ENCODE measurements at places on chromosomes 2 and 18.

DNA sequence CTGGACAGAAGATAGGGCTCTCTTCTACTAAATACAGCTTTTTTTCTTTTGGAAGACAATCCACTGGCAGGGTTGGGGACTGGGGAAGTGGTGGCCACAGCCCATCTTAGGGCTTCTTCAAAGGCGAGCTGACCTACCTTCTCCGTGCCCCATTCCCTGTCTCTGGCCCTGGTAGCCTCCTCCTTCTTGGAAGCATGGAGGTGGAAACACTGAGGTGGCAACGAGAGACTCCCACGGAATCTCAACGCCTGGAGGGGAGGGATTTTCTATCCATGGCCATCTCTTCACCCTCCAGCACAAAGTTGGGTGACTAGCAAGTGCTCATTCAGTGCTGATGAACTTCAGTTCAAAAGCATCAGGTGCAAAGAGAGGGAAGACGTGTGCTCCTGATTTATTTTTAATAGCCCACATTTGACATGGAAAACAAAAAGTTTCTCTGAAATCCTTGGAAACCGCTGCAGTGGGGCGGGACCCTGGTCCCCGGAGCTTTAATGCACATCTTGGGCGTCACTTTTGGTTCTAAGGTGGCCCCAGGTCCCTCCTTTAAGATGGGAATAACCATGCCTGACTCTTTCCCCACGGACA, 633 bp upstream of the ARMC9 start:
- DNase-seq: no peak

GRCh38 chr2:191571163-191571769, 106.7 kb upstream of the NABP1 start:
- no peak for DNase-seq

DNA sequence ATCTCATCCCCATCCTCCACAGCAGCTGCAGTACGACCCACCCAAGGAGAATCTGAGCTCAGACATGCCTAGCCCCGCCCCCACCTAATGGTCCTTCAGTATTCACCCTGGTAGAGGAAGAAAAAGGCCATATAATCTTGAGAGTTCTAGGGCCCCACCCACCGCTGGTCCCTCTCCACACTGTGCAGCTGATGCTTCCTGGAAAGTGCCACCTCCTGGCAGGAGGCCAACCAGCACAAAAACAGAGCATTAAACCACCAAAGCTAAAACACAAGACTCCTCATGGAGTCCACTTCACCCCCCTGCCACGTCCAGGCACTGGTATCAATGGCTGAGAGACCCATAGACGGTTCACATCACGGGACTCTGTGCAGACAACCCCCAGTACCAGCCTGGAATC, 40.7 kb downstream of the MC4R start:
- no peak for DNase-seq

GRCh38 chr18:34707670-34708069, 2.4 kb upstream of the DTNA start:
- DNase-seq: no peak

DNA sequence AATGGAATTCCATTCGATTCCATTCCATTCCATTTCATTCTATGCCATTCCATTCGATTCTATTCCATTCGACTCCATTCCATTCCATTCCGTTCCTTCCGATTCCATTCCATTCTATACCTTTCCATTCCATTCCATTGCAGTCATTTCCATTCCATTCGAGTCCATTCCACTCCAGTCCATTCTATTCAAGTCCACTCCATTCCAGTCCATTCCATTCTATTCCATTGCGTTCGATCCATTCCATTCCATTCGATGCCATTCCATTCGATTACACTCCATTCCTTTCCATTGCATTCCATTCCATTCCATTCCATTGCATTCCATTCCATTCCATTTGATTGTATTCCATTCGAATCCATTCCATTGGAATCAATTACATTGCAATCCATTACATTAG, 1119.8 kb downstream of the RPIA start:
- DNase-seq: no peak

- no peak for DNase-seq
Observed at GRCh38 chr18:1370552-1370951, 465.9 kb downstream of the ADCYAP1 start.

DNA sequence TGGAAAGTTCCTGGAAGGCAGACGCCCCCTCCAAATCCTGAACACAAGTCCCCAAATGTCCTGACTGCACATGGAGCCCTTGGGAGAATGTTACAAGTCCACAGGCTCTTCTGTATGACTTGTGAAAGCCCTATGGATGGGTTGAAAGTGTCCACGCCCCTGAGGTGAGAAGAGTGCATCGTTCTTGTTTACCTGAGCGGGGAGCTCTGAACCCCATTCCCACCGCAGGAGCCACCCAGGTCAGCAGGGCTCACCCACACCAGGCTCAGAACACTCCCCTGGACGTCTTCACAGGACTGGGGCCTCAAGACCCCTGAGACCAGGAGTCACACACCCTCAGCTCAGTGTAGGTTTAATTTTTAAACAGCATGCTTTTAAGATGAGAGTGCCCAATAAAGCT, 84.2 kb upstream of the TMEM18 start:
- no peak for DNase-seq

- no peak for DNase-seq
Observed at GRCh38 chr2:138919120-138919747, 139.0 kb upstream of the NXPH2 start.

GRCh38 chr18:71238974-71239624, 950.3 kb downstream of the SOCS6 start:
- DNase-seq: no peak

GRCh38 chr2:202022755-202023154, 10.9 kb upstream of the FZD7 start:
- no peak for DNase-seq

- DNase-seq: no peak
Observed at GRCh38 chr2:42941633-42942176, 149.3 kb upstream of the HAAO start.

DNA sequence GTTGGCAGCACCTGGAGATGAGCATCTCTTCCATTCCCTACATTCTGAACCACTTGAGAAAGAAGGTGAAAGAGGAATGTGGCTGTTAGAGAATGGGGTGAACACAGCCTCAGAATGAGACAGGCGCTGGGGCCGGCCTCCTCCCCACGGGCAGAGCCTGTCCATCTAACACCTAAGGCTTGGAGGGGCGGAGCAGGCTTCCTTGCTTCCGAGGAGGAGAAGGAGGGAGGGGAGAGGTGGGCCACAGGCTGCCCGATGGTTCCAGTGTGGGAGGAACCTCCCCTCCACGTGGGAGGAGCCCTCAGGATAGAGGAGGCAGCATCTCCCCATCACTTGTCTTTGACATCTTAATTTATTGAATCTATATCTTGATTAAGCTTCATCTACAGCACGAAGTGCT, 68.6 kb downstream of the CIB4 start:
- DNase-seq: no peak

GRCh38 chr2:222332116-222332515, 33.3 kb upstream of the PAX3 start:
- no peak for DNase-seq

GRCh38 chr18:49510393-49511115, 23.5 kb upstream of the C18orf32 start:
- DNase-seq: peak; percentile 50

- no peak for DNase-seq
Observed at GRCh38 chr2:71220743-71221142, 6.2 kb downstream of the PAIP2B start.

Measured in CD8-positive, alpha-beta T cell (primary cell).